Esophagus mucosa (tissue), 1 donor: ENCODE measurements at places on chromosomes 12 and 14.

DNA sequence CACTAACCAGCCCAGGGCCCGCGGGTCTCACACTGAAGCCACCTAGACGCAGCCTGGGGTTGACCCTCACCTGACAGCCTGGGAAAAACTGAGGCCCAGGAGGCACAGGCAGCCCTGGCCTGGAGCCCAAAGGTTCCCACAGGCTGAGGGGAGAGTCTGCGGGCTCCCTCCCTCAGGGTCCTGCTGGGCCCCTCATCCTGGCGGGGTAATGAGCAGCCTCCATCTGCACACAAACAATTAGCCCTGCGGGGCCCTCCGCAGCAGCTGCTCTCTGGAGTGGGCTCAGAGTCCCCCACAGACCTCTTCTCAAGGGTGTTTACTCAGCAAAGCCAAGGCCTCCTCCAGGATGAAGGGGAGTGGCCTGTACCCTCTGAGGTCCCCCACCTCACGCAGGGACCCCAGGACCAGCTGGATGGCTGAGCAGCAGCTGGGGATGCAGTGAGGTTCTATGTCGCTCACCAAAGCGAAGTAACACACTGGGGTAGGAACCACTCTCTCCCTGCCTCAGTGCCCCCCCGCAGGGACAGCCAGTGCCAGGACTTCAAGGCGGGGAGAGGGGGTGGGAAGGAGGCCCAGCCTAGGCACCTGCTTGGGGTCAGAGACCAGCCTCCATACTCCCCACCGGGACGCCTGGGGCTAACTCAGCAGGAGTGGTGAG lies 7.3 kb downstream of the AKT1 start:
- no peak for ATAC-seq

DNA sequence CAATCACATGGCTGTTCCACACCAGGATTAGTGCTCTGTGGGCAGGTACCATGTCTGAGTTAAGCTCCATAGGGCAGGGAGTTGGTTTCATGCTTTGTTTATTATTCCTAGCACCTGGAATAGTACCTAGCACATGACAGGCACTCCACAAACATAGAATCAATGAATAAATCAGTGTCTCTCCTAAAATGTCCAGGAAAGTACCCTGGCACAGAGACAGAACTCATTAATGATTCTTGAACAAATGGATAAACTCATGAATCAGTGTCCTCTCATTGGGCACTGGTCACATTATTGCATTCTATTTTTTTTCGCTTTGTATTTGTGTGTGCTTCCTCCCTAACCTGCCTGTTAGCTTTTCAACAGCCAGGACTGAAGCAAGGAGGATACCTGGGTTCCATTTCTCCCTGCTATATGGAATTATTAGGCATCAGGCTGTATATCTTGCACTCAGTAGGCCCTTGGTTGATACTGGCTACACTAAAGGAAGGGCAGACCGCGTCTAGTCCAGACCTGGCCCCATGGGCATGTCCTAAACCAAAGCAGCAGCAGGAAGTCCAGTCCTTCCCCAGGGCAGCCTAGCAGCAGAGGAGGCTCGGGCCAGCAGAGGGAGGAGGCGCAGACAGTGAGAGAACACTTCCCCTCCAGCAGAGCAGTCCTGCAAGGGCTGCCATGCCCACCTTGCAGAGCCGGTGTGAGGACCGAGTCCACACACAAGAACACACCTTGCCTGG lies 18.4 kb downstream of the HDAC7 start:
- ATAC-seq = peak; percentile 27

DNA sequence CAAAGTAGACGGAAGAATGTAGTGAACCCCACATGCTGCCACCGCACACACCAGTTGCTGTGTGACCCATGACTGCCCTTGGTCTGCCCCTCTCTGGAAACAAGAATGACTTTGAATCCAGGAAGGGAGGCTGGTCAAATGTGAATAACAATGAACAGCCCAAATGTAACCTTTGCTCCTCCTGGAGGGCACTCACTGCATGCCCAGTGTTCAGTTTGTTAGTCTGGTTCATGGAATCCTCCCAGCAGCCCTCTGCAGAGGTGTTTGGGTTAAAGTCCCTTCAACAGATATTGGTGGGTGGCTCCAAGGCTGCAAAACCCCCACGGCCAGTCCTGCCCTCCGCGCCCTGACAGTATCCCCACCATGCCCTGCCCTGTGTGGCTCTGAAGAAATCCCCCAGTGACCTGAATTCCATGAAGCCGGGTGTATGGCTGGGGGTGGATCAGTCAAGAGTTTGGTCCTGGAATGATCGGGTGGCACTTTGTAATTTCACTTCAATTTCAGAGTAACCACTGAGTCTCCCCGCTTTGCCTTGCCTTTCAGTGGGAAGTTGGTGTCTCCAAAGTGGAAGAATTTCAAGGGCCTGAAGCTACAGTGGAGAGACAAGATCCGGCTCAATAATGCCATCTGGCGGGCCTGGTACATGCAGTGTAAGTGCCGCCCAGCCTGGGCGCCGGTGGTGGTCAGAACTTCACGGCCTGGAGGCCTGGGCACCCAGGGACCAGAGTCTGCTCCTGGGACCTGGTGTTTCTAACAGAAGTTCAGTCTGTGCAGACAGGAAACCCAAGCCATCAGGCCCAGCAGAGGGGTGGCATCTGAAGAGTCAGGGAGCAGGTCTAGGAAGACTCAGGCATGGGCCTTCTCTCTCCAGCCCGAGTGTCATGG lies 47.1 kb downstream of the IL31 start:
- ATAC-seq = no peak

GRCh38 chr12:94792693-94793092 lies 142.3 kb upstream of the TMCC3 start:
- no peak for ATAC-seq

- no peak for ATAC-seq
These were observed 4.6 kb downstream of the FOXJ2 start for GRCh38 chr12:8037046-8037663.

DNA sequence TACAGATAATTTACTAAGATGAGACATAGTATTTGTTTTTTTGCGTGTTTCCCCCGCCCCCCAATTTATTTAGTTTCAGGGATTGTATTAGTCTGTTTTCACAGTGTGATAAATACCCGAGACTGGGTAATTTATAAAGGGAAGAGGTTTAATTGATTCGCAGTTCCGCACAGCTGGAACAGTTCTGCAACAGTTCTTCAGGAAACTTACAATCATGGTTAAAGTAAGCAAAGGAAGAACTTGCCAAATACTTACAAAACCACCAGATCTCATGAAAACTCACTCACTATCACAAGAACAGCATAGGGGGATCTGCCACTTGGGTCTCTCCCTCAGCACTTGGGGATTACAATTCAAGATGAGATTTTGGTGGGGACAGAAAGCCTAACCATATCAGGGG lies 48.9 kb downstream of the LRRIQ1 start:
- ATAC-seq = no peak

GRCh38 chr14:100972118-100972897 lies 68.8 kb upstream of the RTL1 start:
- no peak for ATAC-seq

DNA sequence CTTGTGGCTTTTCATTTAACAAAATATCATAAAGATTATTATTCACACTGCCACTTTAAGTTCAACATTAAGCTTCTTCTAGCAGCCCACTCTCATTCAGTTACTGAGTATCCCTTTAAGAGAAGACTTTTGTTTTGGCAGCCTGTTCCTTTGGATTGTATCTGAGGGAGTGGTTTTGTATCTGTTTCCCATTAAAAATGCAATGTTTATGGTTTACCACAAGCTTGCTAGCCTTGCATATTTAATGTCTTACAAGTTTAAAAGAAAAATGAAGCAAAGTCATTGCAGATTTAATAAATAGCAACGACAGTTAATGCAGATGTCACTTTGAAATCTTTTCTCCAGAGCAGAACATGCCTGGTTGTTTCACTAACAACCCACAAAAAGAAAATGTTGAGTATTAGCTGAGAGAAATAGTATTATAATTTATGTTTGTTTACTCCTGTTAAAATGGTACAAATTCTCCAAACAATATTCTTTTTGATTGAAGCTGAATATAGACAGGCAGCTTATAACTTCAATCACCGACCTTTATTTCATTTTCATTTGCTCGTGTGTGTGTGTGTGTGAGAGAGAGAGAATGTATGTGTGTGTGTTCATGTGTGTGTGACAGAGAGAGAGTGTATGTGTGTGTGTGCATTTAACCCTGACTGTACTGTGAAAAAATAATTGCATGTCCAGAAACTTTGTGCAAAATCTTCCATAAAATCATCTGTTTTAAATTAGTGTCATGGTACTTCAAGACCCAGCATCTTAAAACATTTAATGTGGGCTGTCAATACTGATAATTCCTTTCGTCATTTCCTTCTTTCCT lies 1.8 kb downstream of the DCN start:
- ATAC-seq = no peak

DNA sequence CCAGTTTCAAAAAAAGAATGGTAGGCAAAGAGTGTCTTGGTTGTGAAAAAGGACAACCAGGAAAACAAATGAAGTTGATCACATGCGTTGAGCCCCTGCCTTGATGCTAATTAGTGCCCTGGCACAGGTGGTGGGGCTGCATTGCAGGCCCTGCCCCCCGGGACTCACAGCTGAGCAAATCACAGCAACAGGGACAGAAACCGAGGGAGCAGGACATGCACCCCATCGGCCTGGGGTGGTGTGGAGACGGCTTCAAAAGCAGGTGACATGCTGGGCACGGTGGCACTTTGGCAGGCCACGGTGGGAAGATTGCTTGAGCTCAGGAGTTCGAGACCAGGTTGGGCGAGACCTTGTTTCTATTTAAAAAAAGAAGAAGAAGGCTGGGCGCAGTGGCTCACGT lies 1.1 kb upstream of the PAPLN start:
- ATAC-seq = no peak

DNA sequence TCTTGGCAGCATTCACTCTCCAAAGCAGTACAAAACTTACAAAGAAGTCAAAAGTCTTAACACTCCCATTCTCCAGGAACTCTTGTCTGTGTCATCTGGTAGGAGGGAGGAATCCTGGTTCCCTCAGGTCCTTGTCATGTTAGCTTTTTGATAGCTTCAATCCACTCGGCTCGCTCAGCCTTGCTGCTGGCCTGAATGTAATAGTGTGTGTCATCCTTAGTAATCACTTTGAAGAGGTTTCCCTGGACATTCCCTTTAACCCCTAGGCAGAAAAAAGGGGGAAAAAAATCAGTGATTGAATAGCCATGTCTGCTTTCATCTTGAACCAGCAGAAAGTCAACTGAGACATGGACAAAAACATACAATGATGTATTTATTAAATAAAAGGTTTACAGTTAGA lies 24.8 kb downstream of the PLEK2 start:
- ATAC-seq = no peak

- ATAC-seq = no peak
These were observed 17.1 kb downstream of the SPX start for GRCh38 chr12:21543151-21543550.

DNA sequence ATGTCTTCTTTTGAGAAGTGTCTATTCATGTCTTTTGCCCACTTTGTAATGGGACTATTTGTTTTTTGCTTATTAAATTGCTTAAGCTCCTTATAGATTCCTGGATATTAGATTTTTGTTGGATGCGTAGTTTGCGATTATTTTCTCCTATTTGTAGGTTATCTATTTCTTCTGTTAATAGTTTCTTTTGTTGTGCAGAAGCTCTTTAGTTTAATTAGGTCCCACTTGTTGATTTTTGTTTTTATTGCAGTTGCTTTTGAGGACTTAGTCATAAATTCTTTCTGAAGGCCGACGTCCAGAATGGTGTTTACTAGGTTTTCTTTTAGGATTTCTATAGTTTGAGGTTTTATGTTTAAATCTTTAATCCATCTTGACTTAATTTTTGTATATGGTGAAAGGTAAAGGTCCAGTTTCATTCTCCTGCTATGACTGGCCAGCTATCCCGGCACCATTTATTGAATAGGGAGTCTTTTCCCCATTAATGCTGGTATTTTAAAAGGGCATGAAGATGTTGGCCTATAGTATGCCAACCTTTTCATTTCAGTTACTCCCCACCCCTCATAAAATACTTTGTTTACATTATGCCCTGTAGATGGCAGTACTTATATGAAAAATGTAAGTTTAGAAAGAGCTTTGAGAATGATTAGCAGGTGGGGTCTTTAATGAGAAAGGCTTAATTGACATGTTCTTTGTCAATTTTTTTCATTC lies 62.9 kb upstream of the PSMA6 start:
- no peak for ATAC-seq

DNA sequence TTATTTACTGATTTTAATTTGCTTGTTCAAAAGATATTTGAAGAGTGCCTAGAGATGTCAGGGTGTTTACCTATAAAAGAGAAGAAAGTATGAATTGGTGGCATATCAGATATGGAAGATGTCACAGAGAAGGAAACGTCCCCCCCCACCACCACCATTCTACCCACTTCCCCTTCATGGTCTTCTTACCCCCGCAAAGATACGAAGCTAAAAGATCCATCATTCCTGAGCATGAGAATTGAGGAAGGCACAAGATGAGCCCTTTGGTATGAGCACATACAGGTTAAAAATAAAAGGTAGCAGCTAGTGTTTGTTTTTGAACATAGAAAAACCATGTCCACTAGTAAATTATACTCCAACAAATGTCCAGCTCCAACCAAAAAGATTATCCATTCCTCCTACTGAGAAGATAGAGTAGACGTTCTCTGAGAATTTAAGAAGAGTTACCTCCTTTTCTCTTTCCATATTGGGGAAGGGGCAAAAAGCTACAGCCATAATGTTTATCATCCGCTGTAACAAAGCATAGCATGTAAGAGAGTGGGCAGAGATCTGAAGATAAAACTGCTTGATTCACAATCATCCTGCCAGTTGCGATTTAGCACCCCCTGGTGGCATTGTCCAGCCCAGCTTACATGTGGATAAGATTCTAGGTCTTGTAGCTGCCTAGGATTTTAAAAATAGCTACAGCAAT lies 29.1 kb downstream of the NFYB start:
- ATAC-seq = peak; percentile 71

DNA sequence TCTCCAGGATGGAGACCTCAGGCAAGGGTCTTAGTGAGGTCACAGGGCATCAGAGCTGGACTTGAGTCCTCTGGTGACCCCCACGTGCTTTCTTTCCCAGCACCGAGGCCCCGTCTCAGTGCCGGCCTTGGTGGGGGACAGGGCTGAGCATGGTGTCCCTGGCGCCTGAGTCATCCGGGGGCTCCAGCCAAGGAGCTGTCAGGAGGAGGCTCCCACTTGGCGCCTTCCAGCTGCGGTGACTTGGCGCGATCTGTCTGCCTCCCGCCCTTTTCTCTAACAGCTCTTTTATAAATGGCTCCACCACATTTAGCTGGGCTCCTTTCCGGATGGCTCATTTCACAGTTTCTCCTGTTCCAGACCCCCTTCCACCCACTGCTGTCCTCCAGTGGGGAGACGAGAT lies 60.4 kb downstream of the PRMT8 start:
- no peak for ATAC-seq

- ATAC-seq = peak; percentile 21
These were observed 1.4 kb downstream of the SYNE3 start for GRCh38 chr14:95515080-95515489.

GRCh38 chr14:104978746-104979691 lies 845 bp upstream of the AHNAK2 start:
- ATAC-seq = no peak

- peak; percentile 68 for ATAC-seq
These were observed 606 bp downstream of the CINP start for GRCh38 chr14:102362084-102362483.

DNA sequence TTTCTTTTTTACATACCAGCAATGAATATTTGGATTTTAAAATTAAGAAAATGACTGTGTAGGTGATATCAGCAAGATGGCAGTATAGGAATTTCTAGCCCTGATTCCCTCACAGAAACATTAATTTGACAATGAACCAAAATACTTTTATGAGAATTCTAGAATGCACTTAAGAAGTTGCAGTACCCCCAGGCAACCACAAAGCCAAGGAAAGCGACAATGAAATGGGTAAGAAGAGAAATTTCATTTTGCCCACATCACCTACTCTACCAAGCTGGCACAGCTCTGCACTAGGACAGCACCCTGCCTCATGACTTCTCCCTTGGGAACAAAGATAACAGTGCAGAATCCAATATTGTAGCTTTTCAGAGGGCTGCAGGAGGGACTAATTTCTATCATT lies 6.6 kb downstream of the OR9K2 start:
- ATAC-seq = no peak
